ENCODE measurements at places on chromosomes 16 and 17.
A peak's percentile ranks its signal among the peaks of the same experiment; 100 is the strongest.

DNA sequence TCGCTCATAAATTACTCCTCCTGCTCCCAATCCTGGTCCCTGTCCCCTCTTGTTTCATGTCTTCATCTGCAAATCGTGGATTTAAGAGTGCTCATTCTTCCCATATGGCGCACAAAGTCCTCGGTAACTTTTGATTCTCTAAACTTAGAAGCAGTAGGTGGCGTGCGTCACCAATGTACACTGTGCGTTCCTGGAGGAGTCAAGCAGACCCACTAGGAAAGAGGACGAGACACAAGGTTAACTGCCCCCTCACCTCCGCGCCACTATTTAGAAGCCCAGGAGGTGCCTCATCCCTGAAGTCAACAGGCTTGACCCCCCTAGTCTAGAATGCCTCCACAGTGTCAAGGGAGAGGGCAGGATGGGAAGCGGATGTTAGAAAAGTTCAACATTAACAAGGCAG lies 2.9 kb downstream of the SLC13A5 start:
- no peaks in the 10 kb centered on the region for H3K27me3 ChIP-seq
- H3K4me1 ChIP-seq, result no peaks in the 10 kb centered on the region
- H3K27ac ChIP-seq, result no peak overlapping the region
- H3K36me3 ChIP-seq, result no peaks in the 10 kb centered on the region

DNA sequence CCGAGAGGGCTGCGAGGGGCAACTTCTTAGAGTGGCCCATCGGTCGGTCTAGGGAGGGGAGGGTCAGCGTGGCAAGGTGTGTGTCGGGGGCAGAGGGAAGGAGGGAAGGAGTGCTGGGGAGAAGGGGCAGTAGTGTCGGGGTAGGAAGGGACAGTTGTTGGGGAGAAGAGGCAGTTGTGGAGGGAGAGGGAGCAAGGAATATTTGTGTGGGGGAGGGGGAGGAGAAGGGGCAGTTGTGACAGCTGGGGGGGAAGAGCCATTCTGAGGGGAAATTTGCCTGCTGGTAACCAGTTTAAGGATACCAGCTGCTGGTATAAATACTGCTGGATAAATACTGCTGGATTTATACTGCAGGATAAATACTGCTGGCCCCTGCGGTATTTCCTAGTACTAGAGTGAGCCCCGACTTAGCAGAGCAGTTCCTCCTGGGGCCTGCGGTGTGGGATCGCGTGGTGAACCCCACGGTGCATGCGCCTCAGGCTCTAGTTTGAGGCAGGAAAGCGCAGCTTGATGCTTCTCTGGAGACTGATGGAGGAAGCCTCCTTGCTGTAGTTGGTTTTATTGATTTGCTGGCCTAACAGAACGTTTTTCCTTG lies 309 bp downstream of the DNAH2 start:
- no peaks in the 10 kb centered on the region for H3K27me3 ChIP-seq
- peak overlapping the region; percentile 67 for H3K4me3 ChIP-seq
- H3K36me3 ChIP-seq, result no peaks in the 10 kb centered on the region
- H3K27ac ChIP-seq, result no peak overlapping the region
- no peak for DNase-seq

GRCh38 chr16:55575496-55575895 lies 9.0 kb downstream of the CAPNS2 start:
- no peak overlapping the region for H3K4me3 ChIP-seq
- H3K27me3 ChIP-seq, result no peaks in the 10 kb centered on the region
- peaks cover 24% of the 10 kb centered on the region for H3K36me3 ChIP-seq
- H3K27ac ChIP-seq, result no peak overlapping the region
- DNase-seq, result no peak

DNA sequence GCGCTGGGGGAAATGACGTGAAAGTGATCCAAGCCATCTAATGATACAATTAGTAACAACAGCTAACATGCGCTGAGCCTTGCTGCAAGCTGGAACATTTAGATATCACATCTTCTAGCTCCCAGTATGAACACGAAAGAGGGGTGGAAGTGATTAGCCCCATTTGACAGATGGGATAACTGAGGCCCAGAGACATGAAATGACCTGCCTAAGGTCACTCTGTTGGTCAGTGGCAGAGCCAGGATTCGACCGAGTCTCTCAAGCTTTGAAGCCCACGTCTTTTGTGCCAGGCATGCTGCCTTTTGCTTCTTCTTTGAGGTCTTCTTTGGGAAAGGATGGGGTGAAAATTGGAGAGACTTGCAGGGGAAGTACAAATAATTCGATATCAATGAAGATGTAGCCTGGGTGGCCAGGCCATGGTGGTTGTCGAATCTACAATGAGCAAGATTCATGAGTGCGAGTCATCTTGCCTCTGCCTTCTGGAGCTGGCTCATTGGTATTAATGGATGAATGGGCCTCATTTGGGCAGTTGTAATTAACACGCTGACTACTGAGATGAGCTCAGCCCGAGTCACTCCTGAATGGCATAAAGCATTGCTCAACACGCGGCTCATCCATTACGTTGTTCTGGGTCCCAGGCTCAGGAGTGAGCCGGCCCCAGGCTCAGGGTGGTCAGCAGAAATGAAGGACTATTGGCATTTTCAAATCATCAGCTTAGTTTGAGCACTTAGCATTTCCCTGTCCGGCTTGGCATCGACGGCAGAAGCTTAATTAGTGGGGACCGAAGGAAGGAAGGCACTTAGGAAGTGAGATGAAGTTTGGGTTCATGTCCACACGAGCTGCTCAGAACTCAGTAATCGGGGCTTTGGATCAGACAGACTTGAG lies 28.0 kb upstream of the GPRC5B start:
- H3K27ac ChIP-seq, result no peak overlapping the region
- no peaks in the 10 kb centered on the region for H3K36me3 ChIP-seq
- no peak overlapping the region for H3K4me3 ChIP-seq
- peaks cover 18% of the 10 kb centered on the region for H3K27me3 ChIP-seq

DNA sequence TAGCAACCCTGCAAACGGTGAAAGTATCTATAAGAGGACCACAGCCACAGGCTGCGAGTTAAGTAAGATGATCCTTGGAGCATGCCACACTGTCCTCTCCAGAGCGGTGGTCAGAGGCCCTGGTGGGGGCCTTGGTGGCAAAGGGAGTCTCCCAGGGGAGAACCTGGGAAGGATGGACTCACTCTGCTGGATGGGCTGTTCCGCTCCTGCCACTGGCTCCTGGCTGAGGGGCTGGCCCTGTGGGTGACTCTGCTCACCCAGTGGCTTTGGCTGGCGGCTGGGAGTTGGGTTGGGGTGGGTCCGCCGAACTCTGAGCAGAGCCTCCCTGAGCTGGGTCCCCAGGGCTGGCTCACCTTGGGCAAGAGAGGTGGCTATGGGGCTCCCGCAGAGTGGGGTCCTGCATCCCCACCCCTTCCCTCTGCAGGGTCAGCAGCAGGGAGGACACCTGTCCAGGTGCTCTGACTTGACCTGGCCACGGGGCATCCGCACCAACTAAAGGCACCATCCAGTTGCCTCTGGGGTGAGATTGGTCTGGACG lies 7.3 kb downstream of the CDK5R1 start:
- no peaks in the 10 kb centered on the region for H3K4me1 ChIP-seq
- H3K4me3 ChIP-seq, result no peak overlapping the region
- no peak for DNase-seq
- no peak overlapping the region for H3K27ac ChIP-seq
- no peaks in the 10 kb centered on the region for H3K36me3 ChIP-seq

DNA sequence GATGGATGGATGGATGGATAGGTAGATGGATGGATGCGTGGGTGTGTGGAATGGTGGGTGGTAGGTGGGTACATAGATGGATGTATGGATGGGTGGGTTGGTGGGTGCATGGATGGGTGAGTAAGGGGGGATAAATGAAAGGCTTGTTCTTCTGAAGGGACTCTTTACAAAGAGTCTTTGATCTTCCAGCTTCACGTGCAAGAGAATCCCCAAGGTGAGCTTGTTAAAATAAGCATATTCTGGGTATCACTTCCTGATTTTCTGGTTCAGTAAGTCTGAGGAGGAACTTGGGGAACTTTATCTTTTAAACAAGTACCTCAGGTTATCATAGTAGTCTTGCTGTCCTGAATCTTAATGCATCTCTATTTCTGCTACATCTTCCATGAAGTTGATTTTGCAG lies 639.1 kb downstream of the MAF start:
- no peak overlapping the region for H3K4me3 ChIP-seq
- H3K4me1 ChIP-seq, result 0 out of 2 replicates have a peak, but pooled peaks cover 10% of the 10 kb centered on the region
- DNase-seq, result no peak
- H3K27me3 ChIP-seq, result no peaks in the 10 kb centered on the region

DNA sequence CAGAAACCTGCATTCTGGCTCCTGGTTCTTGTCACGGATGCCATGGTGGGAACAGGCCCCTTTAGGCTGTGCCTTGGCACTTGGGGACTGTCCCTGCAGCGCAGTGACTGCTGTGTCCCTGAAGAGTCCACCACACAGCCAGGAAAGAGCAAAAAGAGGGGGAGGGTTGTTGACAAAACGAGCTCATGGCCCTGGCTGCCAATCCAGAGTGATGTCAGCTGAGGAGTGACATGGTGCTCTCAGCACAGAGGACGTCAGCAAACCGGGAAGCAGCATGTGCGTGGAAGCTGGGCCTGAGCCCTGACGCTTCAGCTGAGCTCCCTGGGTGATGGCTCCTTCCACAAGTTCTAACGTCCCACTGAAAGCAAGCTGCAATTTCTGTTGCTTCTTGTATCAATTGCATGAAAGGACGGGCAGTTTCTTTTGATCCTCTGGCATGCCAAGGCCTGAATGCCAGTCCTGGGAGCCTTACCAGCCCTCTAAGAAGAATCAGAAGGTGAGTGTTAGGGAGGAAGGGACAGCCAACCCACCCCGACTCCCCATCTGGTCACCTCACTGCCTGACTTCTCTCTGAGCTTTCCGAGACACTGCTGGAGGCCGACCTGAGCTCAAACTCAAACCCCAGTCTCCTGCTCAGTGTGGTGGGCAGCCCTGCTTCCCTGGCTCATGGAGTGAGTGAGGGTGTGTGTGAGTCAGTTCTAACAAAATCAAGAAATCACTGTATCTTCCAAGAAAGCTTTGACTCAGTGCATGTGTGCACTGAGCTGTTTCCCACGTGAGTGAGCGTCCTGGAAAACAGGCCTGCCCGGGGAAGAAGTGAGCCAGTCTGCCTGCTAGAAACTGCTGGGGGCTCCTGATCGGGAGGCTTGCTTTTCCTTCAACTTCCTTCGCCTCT lies 14.7 kb upstream of the WNT3 start:
- no peak for DNase-seq
- H3K36me3 ChIP-seq, result no peaks in the 10 kb centered on the region
- H3K4me1 ChIP-seq, result 0 out of 2 replicates have a peak, but pooled peaks cover 5% of the 10 kb centered on the region
- H3K27me3 ChIP-seq, result no peaks in the 10 kb centered on the region
- no peak overlapping the region for H3K4me3 ChIP-seq

GRCh38 chr16:81798311-81799137 lies 19.4 kb downstream of the PLCG2 start:
- no peaks in the 10 kb centered on the region for H3K27me3 ChIP-seq
- no peaks in the 10 kb centered on the region for H3K36me3 ChIP-seq
- no peaks in the 10 kb centered on the region for H3K4me1 ChIP-seq
- no peak overlapping the region for H3K27ac ChIP-seq
- no peak for DNase-seq

- no peaks in the 10 kb centered on the region for H3K36me3 ChIP-seq
- H3K4me1 ChIP-seq, result peaks cover 14% of the 10 kb centered on the region
- no peaks in the 10 kb centered on the region for H3K27me3 ChIP-seq
- DNase-seq, result no peak
- H3K27ac ChIP-seq, result no peak overlapping the region
- H3K4me3 ChIP-seq, result no peak overlapping the region
These were observed 21.6 kb downstream of the NXN start for GRCh38 chr17:957856-958421.

- no peak overlapping the region for H3K4me3 ChIP-seq
- no peaks in the 10 kb centered on the region for H3K36me3 ChIP-seq
- DNase-seq, result no peak
- no peak overlapping the region for H3K27ac ChIP-seq
These were observed 35.8 kb upstream of the ADGRG1 start for GRCh38 chr16:57592591-57593003.

DNA sequence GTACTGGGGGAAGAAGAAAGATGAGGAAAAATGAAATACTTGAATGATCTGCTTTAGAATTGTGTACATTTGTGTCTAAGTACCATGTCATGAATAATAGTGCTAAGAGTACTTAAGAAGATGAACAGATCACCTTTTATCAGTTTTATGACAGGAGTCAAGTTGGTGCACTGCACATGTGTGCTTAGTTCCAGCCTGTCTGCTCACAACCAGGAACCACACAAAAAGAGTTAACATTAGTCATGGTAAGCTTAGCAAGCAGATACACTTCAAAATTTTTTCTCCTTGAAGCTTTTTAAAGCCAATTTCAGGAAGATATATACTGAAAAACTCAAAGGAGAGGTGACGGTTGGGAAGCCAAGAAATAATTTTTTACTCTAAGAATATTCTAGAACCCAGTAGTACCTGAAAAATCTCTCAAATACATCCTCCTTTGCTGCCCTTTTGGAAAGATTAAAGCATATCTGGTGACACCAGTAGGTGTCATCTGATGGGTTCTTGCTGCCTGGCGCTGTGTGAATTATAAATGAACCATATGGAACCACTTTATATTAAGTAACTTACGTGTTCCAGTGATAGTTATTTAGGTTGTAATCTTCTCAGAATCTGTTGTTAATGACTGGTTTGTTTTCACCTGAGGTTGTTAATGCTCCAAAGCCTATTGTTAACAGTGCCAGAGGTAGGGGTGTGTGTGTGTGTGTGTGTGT lies 93.4 kb downstream of the MSI2 start:
- peaks cover 7% of the 10 kb centered on the region for H3K27me3 ChIP-seq
- H3K4me1 ChIP-seq, result no peaks in the 10 kb centered on the region
- no peak for DNase-seq
- H3K4me3 ChIP-seq, result no peak overlapping the region
- no peaks in the 10 kb centered on the region for H3K36me3 ChIP-seq

DNA sequence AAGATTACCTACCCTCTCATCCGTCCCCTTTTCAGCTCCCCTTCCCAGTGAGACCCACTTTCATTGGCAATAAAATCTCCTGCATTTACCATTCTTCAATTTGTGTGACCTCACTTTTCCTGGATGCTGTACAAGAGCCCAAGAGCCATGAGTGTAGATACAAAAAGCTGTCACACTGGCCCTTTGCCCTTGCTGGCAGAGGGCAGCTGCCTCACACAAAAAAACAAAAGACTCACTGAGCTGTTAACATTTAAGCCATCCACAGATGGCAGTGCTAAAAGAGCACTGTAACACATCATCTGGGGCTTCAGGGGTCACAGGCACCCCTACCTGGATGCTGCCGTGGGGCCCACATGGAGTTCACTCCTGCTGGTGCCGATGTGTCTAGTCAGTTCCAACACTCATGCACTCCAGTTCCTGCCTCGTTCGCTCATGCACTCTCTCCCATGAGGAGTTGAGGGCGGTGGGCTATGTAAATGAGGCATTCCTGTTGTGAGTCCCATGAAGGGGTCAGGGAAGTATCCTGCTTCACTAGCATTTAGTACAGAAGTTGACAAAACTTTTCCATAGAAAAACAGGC lies 123.1 kb downstream of the CA10 start:
- no peak overlapping the region for H3K4me3 ChIP-seq
- no peaks in the 10 kb centered on the region for H3K4me1 ChIP-seq
- H3K36me3 ChIP-seq, result no peaks in the 10 kb centered on the region
- no peaks in the 10 kb centered on the region for H3K27me3 ChIP-seq

DNA sequence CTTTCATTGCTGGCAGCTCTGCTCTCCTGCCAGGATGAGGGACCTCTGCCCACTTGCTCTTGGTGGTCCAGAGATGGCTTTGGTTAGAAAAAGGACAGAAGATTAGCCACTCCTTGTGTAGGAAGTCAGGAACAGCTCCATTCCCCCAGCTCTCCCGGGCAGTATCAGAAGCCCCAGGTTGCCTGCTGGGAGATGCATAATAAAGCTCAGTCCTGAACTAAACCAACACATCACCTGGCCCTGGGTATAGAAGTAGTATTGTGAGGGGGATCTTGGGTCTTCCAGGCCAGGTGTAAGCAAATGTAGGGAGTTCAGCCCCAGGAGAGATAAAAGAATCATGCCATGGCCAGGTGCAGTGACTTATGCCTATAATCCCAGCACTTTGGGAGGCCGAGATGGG lies 52.4 kb downstream of the NEUROD2 start:
- H3K36me3 ChIP-seq, result no peaks in the 10 kb centered on the region
- no peaks in the 10 kb centered on the region for H3K4me1 ChIP-seq
- no peak overlapping the region for H3K27ac ChIP-seq
- no peaks in the 10 kb centered on the region for H3K27me3 ChIP-seq
- DNase-seq, result no peak
- H3K4me3 ChIP-seq, result no peak overlapping the region

Data from PC-9 (cell line).